Brain pericyte (primary cell): ENCODE measurements at places on chromosomes 1 and 21.
A peak's percentile ranks its signal among the peaks of the same experiment; 100 is the strongest.

GRCh38 chr1:163265547-163265946 lies 56.2 kb upstream of the NUF2 start:
- DNase-seq, result no peak

- DNase-seq, result peak; percentile 31
Measured at GRCh38 chr1:165376041-165376810, 19.7 kb upstream of the LMX1A start.

DNA sequence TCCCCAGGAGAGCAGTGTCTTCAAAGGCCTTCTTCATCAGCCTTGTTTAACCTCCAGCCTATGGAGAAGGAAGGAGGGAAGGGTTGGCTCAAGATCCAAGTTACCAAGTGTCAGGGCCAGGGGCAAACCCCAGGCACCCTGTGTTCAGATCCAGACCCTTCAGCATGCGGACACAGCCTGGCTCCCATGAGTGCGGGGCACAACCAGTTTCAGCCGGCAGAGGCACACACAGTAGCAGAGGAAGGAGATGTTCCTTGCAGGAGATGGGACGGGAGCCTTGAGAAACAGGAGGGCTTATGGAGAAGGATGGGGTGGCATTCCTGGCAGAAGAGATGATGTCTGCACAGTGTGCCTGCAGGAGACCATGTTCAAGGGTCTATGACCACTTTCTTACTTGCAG lies 161.7 kb upstream of the EDN2 start:
- no peak for DNase-seq

DNA sequence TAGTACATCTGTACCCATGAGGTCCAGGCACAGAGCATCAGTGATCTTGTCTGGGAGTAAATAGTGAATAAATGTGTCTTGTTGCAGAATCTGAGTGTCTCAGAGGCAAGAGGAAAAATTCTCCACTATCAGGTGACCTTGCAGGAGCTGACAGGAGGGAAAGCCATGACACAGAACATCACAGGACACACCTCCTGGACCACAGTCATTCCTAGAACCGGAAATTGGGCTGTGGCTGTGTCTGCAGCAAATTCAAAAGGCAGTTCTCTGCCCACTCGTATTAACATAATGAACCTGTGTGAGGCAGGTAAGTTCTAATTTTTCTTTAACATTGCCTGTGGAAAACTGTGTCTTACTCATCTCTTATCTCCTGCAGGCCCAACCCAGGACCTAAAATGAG lies 43.1 kb downstream of the IL12RB2 start:
- DNase-seq, result no peak

DNA sequence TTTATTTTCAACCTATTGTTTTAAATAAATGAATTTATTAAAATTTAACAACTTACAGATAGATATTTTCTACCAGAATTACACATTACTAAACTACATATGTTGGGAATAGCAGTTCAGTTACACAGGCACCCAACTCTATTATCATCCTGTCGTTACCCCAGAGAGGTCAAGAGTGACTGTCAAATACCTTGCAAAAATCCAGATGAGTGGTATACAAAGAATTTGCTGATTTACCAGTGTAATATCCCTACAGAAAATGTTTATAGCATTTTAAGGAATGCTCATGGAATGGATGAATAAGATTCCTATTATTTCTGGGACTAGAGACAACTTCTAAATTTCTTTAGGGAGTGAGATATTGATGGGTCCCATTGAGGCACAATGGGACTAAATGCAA lies 300.7 kb upstream of the RGS18 start:
- DNase-seq, result no peak

GRCh38 chr1:64482720-64483119 lies 12.8 kb downstream of the CACHD1 start:
- no peak for DNase-seq

- no peak for DNase-seq
Measured at GRCh38 chr1:203456577-203456976, 19.0 kb upstream of the PRELP start.

DNA sequence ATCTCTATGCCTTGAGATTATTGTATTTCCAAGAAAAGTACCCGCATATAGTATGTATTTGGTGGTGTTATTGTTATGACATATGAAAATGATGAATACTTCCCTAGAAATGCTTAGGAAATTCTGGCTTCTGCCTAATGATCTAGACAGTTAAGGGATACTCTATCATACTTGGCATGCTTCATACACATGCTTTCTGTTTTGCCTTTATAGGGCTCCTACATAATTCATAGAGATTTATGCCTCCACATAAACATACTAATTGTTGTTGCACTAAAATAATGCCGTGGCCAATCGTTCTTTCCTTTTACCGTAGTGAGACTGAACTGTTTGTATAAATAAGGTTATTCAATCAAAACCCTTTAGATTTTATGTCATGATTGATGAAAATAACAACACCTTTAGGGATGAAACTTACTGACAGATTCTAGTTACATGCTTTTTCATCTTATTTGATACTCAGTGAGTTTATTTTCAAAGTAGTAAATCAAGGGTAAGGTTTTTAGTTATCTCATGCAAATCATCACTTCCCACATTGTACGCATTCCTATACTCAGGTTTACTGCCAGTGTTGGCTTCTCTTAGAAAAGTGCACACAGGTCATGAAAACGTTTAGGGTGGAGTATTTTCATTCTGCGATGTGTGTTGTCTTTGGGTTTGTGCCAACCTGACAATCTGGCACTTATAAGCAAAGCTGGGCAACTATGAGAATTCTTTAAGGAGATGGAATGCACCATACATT lies 40.5 kb upstream of the SCYL3 start:
- no peak for DNase-seq

DNA sequence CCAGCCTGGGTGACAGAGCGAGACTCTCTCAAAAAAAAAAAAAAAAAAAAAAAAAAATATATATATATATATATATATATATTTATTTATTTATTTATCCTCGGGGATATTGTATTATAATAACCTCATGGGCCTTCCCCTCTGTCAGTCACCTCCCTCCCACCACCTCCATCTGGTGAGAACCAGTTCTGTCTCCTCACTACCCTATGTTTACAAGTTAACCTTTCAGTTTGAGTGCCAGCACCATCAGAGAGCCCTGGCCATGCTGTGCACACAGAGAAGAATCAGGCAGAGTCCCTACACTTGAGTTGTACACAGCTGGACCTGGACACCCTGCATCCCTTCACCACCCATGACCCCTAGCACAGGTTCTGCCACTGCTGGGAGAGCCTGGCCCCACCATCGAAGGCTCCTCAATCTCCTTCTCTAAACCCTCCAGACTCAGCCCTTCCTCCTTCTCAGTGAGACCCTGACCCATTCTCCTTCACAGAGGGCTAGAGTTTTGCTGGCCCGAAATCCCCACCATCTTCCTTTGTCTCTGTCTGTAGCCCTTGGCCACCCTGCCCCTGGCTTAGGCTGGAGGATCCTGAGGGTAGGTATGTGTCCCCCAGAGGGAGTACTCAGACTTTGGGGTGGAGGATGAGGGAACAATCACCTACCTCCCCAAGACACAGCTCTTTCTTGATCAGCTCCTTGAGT lies 1.2 kb downstream of the S100A5 start:
- no peak for DNase-seq

- DNase-seq, result peak; percentile 47
Measured at GRCh38 chr21:17250778-17251241, 262.0 kb upstream of the CXADR start.

DNA sequence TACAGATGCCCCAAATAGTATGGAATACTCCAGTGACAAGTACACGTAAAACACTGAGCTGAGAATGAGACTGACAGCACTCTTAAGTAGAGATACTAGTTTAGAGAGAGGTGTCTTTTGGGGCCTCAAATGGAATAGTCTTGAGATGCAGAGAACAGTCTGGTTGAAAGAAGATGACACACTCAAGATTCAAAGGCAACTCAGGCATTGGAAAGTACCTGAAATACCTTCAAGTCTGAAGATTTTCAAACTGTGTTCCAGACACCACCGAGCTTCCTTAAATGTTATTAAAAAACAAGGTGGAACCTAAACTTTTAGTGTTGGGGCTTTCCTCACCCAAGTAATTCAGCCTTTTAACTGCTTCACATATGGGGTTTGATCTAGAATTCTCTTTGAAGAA lies 437.7 kb downstream of the OMA1 start:
- DNase-seq, result no peak

- no peak for DNase-seq
Measured at GRCh38 chr1:85374160-85374559, 90.8 kb downstream of the DDAH1 start.
